Stimulated activated CD8-positive, alpha-beta memory T cell treated with anti-CD3 and anti-CD28 coated beads, Interleukin-4, amount 100 ng/mL, for 24 hours (primary cell): ENCODE measurements at places on chromosomes 7 and 10.

GRCh38 chr7:155210356-155210755, 87.3 kb upstream of the INSIG1 start:
- DNase-seq: no peak

GRCh38 chr10:35192645-35193249, 66.1 kb downstream of the CREM start:
- no peak for DNase-seq

DNA sequence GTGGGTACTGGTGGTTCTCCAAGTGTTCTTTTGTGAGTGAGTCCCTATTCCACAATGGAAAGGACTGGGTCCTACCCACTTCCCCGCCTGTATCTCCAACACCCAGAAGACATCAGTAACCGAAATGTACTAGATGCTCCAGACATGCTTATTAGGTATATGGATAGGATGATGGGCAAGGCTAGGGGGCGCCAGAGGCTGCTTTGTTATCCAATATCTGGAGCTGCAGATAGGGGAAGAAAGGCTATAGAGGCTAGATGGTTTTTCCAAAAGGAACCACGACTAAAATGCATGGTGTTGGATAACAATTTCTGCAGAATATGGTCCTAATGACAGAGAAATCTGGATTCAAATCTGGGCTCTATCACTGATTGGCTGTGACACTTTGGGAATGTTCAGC, 56.2 kb upstream of the TM9SF3 start:
- peak; percentile 58 for DNase-seq

- DNase-seq: no peak
These were observed 4.3 kb downstream of the TMEM273 start for GRCh38 chr10:49183596-49184542.

- DNase-seq: no peak
These were observed 17.1 kb upstream of the GTPBP4 start for GRCh38 chr10:971150-971542.
